D721Med (cell line): ENCODE measurements at places on chromosomes 2 and 18.

GRCh38 chr2:192559587-192559986 is 364.9 kb upstream of the TMEFF2 start:
- DNase-seq = no peak

GRCh38 chr2:119282996-119283511 is 59.4 kb downstream of the STEAP3 start:
- no peak for DNase-seq

- no peak for DNase-seq
Observed at GRCh38 chr2:9206991-9207640, 504 bp downstream of the ASAP2 start.

DNA sequence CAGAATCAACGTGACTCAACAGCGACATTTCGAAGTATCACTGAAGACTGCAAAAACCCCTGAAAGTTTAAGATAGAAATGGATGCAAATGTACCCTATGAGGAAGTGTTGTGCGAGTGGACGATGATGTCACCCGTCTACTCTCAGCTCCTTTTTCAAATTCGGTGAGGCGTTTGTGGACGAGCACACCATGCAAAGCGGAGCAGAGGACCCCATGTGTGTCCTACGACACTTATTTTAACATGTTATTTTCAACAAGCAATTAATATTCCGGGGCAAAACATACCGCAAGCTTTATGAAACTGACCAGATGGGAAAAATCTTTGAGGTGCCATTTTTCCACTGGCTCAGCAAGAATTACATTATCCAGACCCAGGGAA is 2.0 kb downstream of the PXDN start:
- no peak for DNase-seq

DNA sequence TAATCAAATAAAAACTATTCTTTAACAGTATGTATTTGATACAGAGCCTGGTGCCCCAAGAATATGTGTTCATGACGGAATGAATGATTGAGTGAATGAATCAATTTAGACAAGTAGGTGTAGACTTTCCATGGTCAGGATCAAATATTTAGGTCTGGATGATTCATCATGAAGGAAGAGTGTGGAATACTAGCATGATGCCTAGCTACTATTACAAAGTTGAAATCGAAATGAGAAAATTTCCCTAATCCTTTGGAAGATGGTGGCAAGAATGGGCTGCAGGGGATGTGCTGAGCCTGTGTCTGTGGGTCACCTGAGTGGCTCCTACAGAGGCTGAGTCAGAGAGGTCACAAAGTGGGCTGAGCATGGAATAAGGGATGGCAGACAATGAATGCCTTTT is 3.1 kb upstream of the MALT1 start:
- DNase-seq = no peak
